ENCODE measurements at places on chromosomes 11 and 22. TPM values are rescaled to one million over a fixed set of nuclear protein-coding genes. Genes with fewer than 3 reads are reported as not detected.

Gene APOA5
- not detected for total RNA-seq

Gene TRPM5
- total RNA-seq, result not detected

Gene TMEM41B
- total RNA-seq, result 20.4 TPM

Gene NELL1
- not detected for total RNA-seq

Gene C11orf42
- total RNA-seq, result not detected

DNA sequence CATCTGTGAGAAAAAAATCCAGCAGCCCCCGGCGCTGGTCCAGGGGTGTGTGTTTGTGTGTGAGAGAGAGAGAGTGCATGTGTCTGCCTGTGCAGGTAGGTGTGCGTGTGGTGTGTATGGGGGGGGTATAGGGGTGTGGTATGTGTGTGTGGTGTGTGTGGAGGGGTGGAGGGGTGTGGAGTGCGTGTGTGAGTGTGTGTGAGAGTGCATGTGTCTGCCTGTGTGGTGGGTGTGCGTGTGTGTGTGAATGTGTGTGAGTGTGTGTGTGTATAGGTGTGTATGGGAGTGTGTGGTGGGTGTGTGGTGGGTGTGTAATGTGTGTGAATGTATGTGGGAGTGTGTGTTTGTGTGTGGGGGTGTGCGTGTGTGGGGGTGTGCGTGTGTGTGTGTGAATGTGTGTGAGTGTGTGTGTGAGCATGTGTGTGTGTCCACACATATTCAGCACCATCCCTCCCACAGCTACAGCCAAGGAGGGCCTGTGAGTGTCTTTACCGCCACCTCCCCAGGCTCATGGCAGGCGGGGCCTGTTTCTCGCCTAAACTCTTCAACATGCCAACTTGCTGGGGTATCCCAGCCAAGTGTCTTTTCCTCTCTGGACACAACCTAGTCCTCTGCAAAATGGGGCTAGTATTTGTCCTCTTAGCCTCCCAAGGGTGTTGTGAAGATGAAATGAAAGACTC, 11.9 kb downstream of the LMO1 start:
- DNase-seq, result no peak

GRCh38 chr11:112113539-112114457, 27.1 kb downstream of the SDHD start:
- no peak for DNase-seq

GRCh38 chr11:124569697-124570096, at the start of gene OR8A1:
TSS of gene OR8A1 (plus strand) at chr11:124569997. CDS start at chr11:124570120, 123 bp downstream.
- DNase-seq, result no peak

GRCh38 chr11:7638710-7639642, 34.3 kb downstream of the CYB5R2 start:
- no peak for DNase-seq

GRCh38 chr11:92550411-92550810, 325.8 kb downstream of the FAT3 start:
- DNase-seq, result no peak

- no peak for DNase-seq
Measured at GRCh38 chr11:77568916-77569675, 20.7 kb upstream of the AQP11 start.

Data from right atrium auricular region (tissue), 2 donors.